ENCODE measurements at places on chromosomes 6 and 20.

DNA sequence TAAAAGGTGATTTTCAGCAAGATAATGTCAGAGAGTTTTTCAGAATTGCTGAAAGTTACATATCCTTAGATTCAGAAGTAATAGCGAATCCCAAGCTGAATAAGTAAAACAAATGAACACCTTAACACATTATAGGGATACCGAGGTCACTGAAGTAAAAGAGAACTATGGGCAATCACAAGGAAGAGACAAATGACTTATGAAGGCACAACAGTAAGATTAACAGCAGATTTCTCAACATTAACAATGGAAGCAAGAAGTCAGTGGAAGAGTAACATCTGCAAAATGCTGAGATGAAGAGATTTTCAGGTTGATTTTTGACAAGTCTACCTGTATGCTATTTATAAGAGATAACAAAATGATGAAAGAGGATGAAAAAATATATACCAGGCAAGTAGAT lies 86.1 kb upstream of the EZR start:
- DNase-seq, result no peak

GRCh38 chr6:166410426-166410935 lies 27.7 kb upstream of the MPC1 start:
- no peak for DNase-seq

DNA sequence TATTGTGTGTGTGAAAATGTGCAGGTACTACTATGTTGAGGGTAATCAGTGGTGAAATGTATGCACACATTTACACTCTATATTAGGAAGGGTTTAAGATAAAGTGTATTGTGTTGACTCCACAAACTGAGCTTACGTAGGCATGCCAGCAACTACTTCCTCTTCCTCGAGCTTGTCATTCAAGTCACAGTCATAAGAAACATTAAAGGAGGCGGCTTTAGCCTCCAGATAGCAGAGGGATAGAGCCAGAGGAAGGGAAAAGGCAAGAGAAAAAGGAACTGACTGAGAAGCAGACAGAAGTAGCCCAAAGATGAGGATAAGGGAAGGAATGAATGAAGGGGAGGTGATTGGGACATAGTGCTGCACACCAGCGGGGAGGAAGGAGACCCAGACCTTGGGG lies 55.2 kb downstream of the SMLR1 start:
- no peak for DNase-seq

GRCh38 chr20:64083804-64084684 lies at the start of gene LKAAEAR1:
TSS of gene LKAAEAR1 (minus strand) at chr20:64084398. CDS start at chr20:64084219, 179 bp downstream.
- DNase-seq, result peak; percentile 39

- no peak for DNase-seq
Measured at GRCh38 chr6:16136091-16136490, 7.2 kb downstream of the MYLIP start.

DNA sequence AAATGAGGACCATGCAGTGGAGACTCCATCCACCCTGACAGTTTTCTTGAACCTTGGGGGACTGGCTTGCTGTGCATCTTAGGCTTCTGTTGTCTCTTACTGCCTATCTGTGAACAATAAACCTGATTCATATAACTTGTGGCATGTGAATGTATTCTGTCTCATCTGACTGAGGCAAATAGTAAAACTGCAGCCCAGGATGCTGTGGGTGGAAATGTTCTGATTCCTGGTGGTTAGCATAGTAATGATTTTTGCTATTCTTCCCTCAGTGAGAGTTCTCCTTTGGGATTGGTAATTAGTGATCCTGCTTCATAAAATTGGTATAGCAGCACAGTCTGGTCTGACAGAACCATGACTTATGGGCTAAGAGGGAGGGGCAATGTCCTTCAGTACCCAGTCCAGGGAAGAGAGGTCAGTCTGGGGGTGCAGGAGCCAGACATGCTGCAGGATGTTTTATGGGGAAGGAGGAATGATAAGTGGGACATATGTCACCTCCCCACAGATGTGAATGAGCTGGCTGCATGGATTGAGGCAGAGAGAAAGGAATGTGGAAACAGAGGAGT lies 147.1 kb downstream of the OR2B2 start:
- DNase-seq, result no peak

GRCh38 chr6:70686548-70687133 lies 19.0 kb downstream of the SMAP1 start:
- peak; percentile 51 for DNase-seq

DNA sequence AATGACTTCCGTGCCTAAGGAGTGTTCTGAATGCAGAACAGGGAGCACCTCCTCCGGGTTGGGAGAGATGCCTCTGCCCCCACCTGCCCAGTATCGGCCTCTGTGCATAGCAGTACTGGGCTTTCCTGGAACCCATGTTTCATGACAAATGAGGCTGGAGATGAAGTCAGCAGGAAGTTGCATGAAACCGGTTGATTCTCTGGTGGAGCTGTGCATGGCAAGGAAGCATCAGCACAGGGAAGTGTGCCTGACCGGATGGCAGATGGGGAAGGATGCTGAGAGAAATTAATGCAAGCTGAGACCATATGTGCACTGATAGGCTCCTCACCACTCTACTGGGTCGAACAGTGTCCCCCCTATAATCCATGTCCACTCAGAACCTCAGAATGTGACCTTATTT lies 155.5 kb downstream of the CDH26 start:
- no peak for DNase-seq

- DNase-seq, result no peak
Measured at GRCh38 chr6:79862126-79862525, 85.2 kb downstream of the ELOVL4 start.

DNA sequence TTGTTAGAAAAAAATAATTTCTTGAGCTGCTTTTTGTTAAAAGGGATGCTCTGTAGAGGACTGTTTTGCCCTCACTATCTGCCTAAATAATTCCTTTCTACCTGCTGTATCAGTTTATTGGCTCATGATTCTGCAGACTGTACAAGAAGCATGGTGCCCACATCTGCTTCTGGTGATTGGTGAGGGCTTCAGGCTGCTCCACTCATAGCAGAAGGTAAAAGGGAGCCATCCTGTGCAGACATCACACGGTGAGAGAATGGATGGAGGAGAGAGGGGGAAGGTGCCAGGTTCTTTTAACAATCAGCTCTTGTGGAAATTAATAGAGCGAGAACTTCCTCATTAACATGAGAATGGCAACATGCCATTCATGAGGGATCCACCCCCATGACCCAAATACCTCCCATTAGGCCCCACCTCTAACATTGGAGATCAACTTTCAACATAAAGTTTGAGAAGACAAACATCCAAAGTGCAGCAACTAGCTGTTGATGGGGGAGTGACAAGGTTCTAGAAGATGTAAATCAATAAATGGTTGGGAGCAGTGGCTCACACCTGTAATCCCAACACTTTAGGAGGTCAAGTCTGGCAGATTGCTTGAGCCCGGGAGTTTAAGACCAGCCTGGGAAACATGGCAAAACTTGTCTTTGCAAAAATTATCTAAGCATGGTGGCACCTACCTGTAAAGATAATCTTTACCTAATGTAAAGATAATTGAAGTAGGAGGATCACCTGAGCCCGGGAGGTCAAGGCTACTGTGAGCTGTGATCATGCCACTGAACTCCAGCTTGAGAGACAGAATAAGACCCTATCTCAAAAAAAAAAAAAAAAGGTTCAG lies 15.7 kb upstream of the AHCY start:
- no peak for DNase-seq

DNA sequence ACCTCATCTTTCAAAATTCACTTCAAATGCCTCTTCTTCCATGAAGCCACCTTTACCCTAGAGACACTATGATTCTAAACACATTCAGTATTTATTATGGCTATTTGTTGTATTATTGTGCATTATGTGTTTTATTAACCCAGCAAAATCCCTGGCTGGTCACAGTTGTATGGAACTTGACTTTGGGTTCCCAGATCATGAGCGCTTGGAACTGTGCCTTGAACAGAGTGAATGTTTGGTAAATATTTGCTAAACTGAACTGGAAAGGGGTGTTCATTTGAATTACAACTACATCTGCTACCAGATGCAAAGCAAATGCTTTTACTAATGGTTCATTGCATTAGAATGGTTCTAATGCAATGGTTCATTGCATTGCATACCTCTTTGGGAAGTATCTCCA lies 259.8 kb downstream of the PKHD1 start:
- no peak for DNase-seq

DNA sequence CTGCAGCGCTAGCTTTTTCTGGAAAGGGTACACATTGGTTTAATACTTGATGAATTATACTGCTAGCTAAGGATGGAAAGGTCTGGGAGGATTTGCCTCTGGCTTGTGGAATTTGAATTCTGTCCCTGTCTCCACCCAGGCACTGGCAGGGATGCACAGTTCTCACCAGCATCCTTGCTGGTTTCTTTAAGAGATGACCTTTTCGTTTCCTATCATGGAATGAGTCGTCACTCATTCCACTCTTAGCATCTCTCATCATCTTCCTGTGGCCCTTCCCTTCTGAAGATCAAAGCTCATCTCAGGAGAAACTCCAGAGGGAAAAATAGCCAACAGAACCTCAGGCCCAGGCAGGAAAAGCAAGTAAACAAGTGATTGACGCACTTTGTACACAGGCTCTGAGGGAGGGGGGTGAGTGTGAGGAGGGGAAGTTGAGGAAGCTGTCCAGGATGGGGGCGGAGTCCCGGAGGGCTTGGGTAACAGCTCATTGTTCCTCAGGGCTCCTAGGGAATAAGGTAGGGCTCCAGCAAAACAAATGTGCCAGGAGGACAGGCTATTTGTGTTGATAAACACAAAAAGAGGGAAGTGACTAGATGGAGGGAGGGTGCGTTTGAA lies 25.7 kb upstream of the SAYSD1 start:
- DNase-seq, result no peak

DNA sequence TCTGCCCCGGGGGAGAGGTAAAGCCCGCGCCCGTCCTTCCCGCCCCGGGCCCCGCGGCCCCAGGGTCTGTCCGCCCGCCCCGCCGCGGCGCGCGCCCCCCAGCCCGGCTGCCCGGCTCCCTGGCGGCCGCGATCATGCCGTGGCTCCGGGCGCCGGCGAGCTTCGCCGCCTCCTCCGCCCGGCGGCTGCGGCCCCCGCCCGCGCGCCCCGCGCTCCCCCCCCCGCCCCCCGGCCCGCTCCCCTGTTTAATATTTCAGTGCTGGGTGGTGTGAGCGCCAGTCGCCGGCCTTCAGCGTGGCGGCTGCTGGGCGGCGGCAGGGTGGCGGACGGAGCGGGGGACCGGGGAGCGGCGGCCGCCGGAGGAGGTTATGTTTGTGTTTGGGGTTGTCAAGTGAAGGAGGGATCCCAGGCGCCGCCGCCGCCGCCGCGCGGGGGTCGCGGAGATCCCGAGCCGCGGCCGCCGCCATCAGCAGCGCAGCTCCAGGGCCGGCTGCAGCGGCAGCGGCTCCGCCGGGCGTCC lies at the start of gene HIVEP1:
HIVEP1 (plus strand) TSS at position 275 of the 520 bp plus-strand sequence. CDS start 3,317 bp downstream, outside the sequence.
- peak; percentile 65 for DNase-seq

DNA sequence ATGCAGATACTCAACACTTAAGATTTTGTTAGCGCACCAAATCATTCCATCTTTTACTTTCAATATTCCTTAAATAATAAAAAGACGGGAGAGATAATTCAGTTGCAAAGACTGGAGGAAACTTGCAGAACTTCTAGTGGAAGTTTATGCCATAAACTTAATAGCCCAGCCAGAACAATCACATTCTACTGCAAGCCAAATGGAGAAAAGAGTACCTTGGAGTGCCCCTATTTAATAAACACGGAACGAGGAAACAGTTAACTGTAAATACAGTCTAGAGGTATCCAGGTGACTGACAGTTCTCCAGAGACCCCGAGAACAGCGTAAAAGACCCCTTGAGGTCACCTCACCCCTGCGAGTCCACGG lies 635 bp downstream of the SLC35B3 start:
- DNase-seq, result no peak

DNA sequence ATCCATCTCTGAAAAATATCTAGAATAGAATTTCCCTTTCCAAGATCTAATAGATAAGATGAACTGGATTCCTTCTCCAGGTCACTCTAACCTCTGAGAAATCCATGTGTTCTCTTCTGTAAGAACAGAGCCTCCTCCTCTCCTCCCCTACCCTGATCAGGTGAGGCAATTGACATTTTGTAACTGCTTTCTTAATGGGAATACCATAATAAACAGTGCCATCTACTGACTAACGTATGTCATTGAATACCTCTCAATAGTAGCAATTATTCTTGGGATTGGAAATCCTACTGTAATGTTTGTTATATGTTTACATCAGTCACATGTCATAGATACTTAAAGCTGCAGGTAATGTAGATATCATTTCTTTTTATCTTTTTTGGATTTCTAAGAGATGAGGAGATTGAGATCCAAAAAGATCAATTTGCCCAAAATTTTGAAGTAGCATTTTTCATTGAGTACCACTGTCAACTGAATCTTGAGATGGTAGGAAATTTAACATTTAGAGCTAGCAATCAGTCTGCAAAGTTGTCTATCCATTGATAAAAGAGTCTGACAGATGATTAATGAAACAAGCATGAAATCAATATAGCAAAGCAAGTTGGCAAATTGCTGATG lies 365.8 kb upstream of the HSF2 start:
- DNase-seq, result peak; percentile 72

DNA sequence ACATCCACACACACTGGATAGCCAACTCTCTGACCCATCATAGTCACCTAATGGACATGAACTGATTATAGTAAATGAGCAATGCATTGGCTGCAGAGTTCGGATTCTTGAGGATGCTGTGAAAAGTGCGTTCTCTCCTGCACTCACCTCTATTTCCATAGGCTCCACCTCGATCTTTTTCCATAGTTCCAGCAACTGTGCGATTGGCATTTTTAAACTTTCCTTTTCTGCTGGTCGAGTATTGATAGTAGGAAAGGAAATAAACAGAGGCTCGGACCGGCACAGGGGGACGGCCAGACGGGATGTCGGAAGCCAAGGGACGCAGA lies 94.4 kb downstream of the RNASET2 start:
- peak; percentile 8 for DNase-seq

DNA sequence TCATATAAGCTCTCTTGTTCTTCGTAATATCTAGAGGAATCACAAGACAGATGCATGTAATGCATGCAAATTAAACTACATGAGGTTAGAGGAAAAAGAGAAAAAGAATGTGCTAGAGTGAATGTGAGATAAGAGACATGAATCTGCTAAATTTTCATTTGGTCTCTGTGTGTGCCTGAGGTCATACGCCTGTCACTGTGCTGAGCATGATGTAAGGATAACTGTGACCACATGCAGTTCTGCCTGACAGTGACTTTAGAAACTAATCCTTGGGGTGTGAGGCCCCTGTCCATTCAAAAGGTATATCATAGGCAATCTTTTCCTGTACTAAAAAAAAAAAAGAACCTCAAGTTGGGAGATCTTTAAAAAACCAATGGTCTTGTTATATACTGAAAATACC lies 70.6 kb downstream of the SHPRH start:
- no peak for DNase-seq

GRCh38 chr6:168615837-168616236 lies 174.9 kb downstream of the SMOC2 start:
- DNase-seq, result no peak

GRCh38 chr6:106808758-106809157 lies 165.8 kb downstream of the CD24 start:
- DNase-seq, result no peak
